Activated CD4-positive, alpha-beta T cell treated with anti-CD3 and anti-CD28 coated beads, Interleukin-2, Interleukin-6, amounts not matched to agents 100 ng/mL and 50 ng/mL, durations not matched to agents 16 hours and 8 hours (primary cell): ENCODE measurements at places on chromosomes 11 and 22.

DNA sequence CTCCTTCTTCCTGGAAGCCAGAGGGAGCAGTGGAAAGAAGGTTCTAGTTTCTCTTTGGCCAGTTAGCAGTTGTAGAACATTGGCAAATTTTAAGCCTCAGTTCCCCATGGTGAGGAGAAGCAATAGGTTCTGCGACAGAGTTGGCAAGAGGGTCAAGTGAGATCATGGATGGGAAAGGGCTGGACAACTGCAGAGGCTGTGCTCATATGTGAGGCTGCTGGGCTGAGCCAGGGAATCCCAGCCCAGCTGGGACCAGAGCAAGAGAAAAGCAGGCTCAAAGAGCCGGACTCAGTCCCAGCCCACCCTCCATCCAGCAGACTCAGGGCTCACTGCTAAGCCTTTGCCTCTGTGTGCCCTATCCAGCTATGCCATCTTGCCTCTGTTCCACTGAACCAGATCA lies 66.8 kb upstream of the MYOD1 start:
- no peak for DNase-seq

DNA sequence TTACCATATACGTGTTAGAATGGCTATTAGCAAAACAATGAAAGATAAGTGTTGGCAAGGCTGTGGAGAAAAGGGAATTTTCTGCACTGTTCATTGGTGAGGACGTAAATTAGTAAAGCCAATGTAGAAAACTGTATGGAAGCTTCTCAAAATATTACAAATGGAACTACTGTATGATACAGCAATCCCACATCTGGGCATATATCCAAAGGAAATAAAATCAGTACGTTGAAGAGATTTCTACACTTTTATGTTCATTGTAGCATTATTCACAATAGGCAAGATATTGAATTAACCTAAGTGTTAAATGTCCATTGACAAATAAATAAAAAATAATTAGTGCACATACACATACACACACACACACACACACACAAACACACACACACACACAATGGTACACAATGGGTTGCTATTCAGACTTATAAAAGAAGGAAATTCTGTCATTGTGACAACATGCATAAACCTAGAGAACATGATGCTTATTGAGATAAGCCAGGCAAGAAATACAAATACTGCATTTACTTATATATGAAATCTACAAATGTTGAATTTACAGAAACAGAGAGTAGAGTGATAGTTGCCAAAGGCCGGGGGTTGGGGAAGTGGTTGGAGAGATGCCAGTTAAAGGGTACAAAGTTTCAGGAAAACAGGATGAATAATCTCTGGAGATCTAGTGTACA lies 565.8 kb upstream of the LRRC4C start:
- no peak for DNase-seq

GRCh38 chr11:35126000-35126878 lies 12.7 kb upstream of the CD44 start:
- peak; percentile 76 for DNase-seq

DNA sequence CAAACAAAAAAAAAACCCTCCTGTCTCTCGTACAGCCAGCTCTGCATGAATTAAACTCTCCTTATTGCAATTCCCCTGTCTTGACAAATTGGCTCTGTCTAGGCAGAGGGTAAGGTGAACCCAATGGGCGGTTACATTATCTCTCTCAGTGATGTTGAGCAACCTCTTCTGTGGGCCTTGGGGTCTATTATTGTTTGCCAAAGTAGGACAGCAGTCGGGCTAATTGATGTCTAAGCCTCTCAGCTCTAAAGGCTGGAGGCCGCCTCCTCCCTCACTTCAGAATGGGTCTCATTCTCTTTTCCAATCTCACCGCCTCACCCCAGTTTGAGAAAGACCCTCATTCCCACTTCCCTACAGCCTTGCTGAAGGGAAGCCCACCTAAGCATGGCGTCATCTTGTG lies 1.3 kb upstream of the SLC25A45 start:
- no peak for DNase-seq

DNA sequence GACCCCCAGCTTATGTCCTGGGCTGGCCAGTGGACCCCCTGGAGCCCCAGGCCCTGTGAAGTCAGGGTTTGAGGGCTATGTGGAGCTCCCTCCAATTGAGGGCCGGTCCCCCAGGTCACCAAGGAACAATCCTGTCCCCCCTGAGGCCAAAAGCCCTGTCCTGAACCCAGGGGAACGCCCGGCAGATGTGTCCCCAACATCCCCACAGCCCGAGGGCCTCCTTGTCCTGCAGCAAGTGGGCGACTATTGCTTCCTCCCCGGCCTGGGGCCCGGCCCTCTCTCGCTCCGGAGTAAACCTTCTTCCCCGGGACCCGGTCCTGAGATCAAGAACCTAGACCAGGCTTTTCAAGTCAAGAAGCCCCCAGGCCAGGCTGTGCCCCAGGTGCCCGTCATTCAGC lies 24.6 kb downstream of the CSF2RB start:
- no peak for DNase-seq

- DNase-seq: no peak
Observed at GRCh38 chr11:2777386-2777785, 77.6 kb upstream of the KCNQ1OT1 start.

DNA sequence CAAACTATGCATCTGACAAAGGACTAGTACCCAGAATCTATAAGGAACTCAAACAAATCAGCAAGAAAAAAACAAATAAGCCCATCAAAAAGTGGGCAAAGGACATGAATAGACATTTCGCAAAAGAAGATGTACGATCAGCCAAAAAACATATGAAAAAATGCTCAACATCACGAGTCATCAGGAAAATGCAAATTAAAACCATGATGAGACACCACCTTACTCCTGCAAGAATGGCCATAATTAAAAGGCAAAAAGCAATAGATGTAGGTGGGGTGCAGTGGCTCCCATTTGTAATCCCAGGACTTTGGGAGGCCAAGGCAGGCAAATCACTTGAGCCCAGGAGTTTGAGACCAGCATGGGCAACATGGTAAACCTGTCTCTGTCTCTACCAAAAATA lies 10.4 kb upstream of the OR10V1 start:
- DNase-seq: no peak

GRCh38 chr11:125971618-125972017 lies 25.8 kb downstream of the VSIG10L2 start:
- DNase-seq: no peak

DNA sequence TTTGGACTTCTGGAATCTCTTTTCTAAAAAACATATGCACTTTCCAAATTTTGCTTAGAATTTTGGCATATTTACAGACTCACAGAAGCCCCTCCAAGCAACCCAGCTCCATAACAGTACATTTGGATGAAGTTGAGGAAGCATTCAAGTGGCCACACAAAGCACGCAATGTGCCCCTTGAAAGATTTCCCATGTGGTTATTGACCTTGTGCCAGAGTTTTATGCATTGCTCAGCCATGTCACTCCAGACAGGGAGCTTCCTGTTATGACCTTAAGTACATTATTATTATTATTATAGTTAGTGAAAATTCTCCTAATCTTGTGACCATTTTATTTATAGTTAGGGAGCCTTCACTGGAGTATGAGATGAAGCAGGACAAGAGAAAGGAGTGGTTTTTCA lies 35.0 kb upstream of the BDNF start:
- DNase-seq: no peak
